ENCODE measurements at places on chromosomes 2 and 18.

DNA sequence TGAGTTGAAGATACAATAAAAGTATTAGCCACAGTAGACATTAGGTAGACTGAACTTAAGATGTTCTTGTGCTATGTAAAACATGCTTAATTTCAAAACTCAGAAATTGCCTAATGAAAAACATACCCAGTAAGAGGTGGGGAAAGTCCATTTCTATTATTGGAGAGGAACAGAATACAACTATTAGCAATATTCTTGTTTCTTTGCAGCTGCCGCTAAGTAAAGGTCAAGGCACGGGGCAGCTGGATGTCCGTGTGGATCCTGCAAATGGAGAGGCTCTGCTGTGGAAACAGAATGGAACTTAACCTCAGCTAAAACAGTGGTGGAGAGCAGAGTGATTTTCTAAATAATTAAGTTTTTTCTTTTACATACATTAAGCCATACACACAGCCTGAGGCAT, 139.2 kb upstream of the ARHGAP28 start:
- no peak for DNase-seq

- no peak for DNase-seq
Observed at GRCh38 chr2:216394881-216395280, 17.4 kb upstream of the SMARCAL1 start.

GRCh38 chr2:189394525-189394924, 46.7 kb upstream of the WDR75 start:
- no peak for DNase-seq

DNA sequence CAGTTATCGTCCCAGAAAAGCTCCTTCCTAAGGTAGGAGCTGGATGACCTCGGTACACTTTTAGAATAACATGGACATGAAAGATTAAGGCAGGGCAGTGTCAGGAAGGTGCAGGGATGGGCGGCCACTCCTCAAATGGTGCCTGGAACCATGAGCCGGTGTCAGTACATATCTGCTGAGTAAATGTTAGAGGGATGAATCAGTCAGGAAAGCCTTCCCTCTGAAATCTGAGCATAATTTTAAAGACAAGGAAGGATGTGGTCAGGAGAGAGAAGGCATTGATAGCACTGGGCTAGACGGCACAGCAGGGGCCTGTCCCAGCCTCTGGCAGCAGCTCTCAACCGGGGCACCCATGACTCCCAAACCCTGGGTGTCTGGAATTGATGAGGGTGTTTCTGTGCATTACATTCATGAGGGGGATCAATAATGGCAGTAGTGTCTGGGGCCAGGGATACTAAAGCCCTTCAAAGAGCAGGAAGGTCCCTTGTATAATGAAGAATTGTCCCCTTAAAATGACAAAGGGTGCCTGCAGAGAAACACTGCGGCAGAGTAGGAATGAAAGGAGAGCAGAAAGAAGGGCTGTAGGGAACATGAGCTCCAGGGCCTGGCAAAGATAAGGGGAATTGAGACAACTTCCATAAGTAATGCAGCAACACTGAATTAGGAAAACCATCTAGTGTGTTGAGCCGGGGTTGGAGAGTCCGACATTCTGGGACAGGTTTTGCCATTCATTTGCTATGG, 162.3 kb upstream of the REV1 start:
- DNase-seq, result peak; percentile 48

DNA sequence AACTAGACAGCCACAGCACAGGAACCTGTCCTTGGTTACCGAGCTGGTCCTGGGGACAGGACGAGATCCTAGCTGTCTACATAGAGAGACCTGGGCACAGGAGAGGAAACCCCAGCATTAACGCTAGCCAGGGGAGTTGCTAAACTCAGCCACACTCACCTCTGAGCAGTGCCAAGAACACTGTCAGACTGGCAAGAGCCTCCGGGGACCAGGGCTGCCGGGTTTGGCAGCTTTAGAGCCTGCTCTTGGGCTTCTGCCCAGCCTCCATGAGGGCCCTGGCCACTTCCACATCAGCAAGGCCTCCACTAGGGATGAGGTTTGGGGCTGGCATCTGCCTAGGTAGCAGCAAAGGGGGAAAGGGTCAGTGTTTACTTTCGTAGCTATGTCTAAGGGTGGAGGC, 6.7 kb downstream of the TMBIM1 start:
- peak; percentile 58 for DNase-seq

- DNase-seq, result peak; percentile 2
Observed at GRCh38 chr2:96233880-96234316, 25.3 kb upstream of the STARD7 start.

GRCh38 chr2:893311-893710, 57.3 kb upstream of the SNTG2 start:
- DNase-seq, result peak; percentile 30

DNA sequence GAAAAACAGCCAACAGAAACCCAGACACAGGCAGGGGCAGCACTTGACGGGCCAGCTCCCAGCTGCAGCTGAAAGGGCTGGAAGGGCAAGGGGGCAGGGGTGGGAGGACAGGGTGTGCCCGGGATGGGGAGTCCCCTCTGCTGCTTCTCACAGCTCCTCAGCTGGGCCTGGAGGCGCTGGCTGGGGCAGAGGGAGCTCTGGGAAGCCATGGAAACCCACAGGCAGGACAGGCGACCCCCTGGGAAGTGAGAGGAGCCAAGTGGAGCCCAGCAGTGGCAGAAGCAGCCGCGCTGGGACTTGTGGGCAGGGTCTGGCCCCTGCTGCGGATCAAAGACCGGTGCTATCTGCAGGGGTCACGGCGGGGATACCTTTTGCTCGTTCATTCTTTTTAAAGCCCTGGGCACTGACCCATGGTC, 20.7 kb downstream of the OTOF start:
- no peak for DNase-seq

DNA sequence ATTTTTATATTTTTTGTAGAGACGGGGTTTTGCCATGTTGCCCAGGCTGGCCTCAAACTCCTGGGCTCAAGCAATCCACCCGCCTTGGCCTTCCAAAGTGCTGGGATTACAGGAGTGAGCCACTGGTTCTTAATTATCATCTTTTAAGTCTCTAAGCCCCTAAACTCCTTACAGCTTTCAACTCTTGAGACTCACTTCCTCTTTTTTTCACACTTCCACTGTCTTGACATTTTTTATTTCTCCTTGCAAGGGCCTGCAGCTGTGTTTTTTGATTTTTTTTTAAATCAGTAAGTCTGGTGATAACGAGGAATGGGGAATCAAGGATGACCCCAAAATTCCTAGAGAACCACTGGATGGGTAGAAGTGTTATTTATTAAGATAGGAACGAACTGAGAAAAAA, 8.6 kb upstream of the ABCB11 start:
- no peak for DNase-seq

DNA sequence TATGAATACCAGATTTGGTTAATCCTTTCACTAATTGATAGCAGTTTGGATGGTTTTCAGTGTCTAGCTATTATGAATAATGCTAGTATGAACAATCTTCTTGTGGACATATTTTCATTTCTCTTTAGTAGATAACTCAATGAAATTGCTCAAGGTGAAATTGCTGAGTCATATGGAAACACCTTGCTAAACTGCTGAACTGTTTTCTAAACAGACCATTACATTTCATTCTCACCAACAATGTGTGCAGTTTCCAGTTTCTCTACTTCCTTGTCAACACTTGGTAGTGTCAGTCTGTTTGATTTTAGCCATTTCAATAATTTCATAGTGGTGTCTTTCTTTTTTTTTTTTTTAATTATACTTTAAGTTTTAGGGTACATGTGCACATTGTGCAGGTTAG, 250.0 kb downstream of the HRH4 start:
- DNase-seq, result no peak

GRCh38 chr2:162297925-162298552, 20.4 kb downstream of the IFIH1 start:
- peak; percentile 44 for DNase-seq

DNA sequence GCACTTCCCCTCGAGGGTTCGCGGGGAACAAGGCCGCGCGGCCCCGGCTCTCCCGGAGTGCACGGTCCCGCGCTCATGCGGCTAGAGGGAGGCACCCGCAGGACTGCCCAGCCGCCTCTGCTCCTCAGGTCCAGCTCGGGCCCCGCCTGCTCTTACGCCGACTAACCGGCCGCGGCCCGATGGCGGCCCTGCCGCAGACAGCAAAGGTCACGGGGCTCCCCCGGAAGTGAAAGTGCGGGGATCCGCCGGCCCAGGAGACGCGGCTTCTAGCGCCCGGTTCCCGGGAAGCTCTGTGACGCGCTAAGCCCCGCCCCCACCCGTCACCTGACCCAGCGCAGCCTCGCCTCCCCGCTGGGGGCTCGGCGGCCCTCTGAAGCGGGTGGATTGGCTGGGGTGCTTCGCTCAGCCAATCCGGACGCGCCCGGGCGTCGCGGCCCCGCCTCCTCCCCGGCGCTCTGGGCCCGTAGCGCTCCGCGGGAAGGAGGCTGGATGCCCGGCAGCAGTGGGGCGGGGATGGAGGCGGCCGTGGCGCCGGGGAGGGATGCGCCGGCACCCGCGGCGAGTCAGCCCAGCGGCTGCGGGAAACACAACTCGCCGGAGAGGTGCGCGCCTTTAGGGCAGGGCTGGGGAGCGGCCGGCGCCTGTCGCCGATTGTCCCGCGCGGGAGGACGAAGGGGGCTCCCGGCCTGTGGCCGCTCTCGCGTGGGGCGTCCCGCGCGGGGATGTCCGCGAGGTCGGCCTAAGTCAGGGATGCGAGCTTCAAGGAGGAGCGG, at the start of gene SCLY:
TSS of gene SCLY (plus strand) at position 460 of the 773 bp plus-strand sequence. CDS start at position 514, 54 bp downstream.
- peak; percentile 100 for DNase-seq

GRCh38 chr2:174615871-174616436, 18.4 kb upstream of the WIPF1 start:
- peak; percentile 23 for DNase-seq

DNA sequence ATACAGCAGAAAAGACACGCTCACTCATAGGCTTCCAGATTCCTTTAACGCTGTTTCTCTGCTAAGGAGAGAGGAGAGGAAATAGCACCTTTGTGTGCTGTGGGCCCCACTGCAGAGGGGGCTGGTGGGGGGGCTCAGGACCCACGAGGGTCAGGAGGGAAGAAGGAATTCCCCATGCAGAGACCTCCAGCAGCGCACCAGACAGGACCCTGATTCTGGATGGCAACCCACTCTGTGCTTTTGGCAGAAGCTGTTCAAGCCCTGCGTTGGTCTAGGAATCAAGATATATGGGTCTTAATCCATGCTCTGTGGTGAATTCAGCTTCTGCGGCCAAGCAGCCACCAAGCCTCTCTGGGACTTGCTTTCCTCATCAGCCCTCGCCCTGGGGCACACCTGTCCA, 31.0 kb downstream of the MYCN start:
- no peak for DNase-seq

GRCh38 chr2:171893196-171893823, 734 bp downstream of the SLC25A12 start:
- peak; percentile 23 for DNase-seq

- peak; percentile 20 for DNase-seq
Observed at GRCh38 chr2:154697418-154698252, 860 bp upstream of the KCNJ3 start.

DNA sequence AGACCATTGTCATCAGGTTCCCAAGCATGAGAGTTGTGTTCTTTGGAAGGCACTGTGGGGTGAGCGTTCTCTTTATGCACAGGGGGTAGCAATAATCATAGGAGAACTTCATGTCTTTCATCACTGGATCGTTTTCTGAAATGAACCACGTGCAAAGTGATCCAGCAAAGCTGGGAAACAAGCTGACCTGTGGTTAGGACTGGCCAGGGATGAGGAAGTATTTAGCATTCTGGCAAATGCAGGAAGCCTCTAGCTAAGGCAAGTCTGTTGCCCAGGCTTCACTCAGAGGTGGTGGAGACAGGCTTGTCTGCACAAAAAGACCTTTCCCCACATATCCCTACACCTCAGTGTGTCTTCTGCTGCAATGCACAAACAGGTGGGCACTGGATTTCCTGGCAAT, 58.6 kb downstream of the MMADHC start:
- no peak for DNase-seq

GRCh38 chr18:29840089-29840488, 1202.5 kb downstream of the DSC3 start:
- peak; percentile 17 for DNase-seq

- DNase-seq, result peak; percentile 60
Observed at GRCh38 chr18:5237083-5237722, 40.1 kb upstream of the AKAIN1 start.

DNA sequence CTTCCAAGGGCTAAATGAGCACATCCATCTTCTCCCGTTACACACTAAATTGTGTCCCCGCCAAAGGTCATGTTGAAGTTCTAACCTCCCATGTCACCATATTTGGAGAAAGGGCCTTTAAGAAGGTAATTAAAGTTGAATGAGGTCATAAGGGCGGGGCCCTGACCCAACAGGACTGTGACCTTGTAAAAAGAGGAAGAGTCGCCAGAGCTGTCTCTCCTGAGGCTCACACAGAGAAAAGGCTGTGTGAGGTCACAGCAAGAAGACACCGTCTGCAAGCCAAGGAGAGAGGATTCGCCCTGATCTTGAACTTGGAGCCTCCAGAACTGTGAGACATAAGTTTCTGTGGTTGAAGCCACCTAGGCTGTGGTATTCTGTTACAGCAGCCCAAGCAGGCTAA, 24.1 kb downstream of the TRABD2A start:
- DNase-seq, result no peak

DNA sequence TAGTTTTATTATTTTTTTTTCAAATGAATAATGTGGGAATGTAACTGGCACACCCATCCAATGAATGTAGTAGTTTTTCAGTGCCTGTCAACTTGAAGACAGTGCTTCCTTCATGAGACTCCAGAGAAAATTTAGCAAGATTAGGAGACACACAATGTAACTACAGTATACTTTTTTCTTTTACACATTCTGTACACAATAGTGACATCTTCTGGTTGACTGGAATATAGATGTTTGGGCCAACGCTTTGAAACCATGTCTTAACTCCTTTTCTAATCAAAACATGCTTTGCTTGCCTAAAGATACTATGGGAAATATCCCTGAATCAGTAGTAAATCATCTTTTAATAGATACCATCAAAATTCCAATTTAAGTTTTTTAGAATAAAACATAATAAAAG, 229.5 kb upstream of the ZC3H15 start:
- peak; percentile 33 for DNase-seq

- no peak for DNase-seq
Observed at GRCh38 chr2:129764376-129765325, 214.8 kb upstream of the RAB6C start.

DNA sequence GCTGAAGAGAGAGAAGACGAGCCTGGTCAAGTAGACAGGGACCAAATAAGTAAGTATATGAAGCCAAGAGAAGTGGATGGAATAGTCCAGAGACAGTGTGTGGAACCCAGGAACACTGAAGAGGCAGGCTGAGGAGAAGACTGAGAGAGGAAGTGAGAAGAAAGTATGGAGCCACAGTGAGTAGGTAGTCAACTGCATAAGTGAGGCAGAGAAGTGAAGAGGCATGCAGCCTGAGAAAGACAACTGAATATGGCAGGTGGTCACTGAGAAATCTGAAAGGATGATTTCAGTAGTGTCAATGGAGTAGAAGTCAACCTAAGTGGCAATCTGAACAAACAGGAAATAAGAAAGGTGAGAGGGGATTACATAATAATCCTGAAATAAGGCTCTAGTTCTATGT, 55.4 kb downstream of the CWC22 start:
- no peak for DNase-seq

- no peak for DNase-seq
Observed at GRCh38 chr2:173235947-173236803, 118.5 kb upstream of the CDCA7 start.

GRCh38 chr2:53217250-53217649, 550.4 kb upstream of the CHAC2 start:
- DNase-seq, result no peak
